Stimulated activated CD8-positive, alpha-beta memory T cell treated with anti-CD3 and anti-CD28 coated beads, Interleukin-15, amount 100 ng/mL, for 24 hours (primary cell): ENCODE measurements at places on chromosomes 1 and 21.

DNA sequence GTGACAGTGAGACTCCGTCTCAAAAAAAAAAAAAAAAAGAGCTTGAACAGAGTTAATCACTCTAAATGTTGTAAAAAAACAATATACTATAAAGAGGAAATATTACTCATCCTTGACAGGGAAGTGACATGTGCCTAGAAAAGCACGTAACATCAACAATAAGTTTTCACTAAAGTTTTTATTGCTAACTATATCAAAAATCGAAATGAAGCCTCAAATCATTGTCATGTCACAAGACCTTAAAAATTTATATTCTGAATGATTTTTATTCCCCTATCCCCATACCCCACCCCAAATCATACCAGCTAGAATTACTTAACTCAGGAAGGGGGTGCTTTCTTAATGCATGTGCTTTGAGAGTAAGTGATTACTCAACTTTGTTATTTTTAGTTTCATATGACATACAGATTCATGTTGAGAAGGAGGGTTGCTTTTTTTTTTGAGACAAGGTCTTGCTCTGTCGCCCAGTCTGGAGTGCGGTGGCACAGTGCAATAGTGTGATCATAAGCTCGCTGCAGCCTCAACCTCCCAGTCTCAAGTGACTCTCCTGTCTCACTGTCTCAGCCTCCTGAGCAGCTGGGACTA lies 53.6 kb upstream of the MUTYH start:
- no peak for DNase-seq

- DNase-seq = no peak
Measured at GRCh38 chr1:71510725-71511124, 429.9 kb upstream of the ZRANB2 start.

GRCh38 chr21:29940361-29940760 lies 565 bp upstream of the GRIK1 start:
- DNase-seq = no peak

DNA sequence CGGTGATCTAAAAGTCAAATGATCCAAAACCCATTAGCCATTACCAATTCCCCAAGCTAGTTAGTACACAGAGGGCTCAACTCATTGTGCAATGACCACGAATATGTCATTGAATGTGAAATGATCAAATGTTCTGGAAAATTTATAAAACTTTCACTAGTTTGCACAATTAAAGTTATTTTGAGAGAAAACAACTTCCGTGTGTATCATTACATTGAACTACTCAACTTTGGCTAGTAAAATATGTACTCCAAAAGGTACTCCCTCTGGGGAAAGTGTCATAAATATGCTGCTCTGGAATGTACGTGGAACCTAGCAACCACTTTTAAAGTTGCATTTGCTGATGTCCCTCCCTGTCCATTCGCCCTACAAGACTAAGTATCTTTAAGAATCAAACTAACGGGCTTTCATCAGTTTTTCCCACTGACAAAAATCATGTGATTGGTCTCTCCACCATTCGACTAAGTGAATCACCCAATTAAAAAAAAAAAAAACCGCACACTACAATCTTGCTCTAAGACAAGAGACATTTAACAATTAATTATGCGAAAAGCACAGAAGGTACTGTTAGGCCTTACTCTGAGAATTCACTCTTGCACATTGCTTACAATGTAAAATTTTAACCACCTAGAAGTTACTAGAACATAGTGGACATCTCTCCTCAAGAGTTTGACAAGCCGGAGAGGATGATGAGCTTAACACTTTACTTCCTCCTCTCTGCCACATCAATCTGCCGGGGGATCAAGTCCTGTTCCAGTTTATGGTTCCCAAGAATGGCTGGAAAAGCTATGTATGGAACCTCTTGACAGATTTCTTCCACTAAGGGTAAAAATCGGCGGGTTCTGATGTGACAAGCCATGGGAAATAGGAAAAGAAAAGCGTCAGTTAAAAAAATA lies 1.2 kb downstream of the ACBD3 start:
- DNase-seq = no peak

- no peak for DNase-seq
Measured at GRCh38 chr1:82030830-82031229, 230.1 kb downstream of the ADGRL2 start.

DNA sequence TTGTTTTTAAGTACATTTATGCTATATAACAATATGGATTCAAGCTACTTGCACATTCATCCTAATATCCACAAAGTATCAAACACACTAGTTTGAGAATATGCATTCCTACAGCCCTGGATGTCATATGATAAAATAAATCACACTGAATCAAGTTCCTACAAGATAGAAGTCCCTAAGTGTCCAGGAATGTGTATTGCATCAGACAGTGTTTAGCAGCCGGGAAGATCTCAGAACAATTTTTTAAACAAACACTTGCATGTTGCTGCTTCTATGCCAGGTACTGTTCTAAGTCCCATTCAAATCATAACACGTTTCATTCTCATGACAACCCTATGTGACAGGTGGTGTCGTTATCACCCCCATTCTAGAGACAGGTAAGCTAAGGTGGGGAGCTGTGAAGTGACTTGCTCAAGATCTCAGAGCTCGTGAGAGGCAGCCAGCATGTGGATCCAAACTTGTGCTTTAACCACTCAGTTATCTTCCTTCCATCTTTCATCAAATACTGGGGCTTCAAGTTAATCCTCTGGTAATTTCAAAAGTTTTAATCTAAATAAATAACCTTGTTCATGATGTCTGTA lies 68.3 kb upstream of the KIF26B start:
- DNase-seq = no peak

DNA sequence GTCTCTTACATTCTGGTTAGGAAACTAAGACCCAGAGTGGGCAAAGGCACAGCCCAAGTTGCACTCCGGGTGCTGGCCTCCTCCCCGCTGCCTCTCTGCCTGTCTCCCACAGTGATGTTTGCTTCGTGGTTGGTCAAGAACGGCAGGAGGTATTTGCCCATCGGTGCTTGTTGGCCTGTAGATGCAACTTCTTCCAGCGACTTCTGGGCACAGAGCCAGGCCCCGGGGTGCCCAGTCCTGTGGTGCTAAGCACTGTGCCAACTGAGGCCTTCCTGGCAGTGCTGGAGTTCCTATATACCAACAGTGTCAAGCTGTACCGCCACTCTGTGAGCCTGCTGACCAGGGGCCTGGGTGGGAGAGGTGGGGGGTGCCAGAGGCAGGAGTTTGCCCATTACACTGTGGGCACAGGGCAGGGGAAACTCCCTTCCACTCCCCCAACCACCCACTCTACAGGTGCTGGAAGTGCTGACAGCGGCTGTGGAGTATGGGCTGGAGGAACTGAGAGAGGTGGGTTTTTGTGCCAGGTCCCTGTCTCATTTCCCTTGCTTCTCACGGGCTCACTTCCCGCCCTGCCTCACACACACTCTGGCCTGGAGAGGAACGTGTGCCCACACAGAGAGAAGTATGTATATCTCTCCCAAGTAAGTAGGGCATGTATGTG lies 1.9 kb downstream of the BTBD19 start:
- DNase-seq = no peak

- no peak for DNase-seq
Measured at GRCh38 chr1:56447823-56448222, 131.5 kb downstream of the PLPP3 start.

DNA sequence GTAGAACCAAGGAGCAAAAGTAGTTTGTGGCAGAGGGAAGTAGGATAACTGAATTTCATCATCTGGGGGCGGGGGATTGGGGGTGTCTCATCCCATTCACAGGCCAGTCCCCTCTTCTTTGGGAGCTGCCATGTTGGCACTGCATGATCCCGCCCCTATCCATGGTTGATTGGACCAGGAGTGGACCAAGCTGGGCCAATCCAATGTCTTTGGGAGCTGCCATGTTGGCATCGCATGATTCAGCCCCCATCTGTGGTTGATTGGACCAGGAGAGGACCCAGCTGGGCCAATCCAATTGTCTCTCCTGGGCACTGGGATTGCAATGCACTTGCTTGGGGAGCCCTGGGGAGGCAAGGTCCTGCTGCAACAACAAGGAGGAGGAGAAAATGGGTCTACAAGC lies 12.3 kb upstream of the ALPL start:
- DNase-seq = no peak

DNA sequence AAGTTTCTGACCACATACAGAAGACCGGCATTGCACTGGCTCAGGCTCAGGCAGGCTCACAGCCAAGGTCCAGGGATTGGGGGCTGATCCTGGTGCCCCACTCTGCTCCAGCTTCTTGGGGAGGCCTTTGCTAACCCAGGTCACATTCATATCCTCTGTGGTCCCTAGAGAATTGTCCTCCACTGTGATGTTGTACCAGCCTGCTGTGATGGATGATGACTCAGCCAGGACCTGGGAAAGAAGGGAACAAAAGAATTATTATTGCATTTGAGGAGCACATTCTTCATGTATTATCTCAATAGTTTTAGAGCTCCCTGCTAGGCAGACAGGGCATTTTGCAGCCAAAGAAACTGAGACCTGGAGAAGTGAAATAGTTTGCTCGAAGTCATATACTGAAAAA lies 114.3 kb upstream of the ETV3 start:
- no peak for DNase-seq

GRCh38 chr1:110594456-110595352 lies 11.5 kb downstream of the KCNA2 start:
- DNase-seq = no peak

GRCh38 chr1:58584082-58584895 lies 7.2 kb upstream of the TACSTD2 start:
- DNase-seq = no peak

- DNase-seq = no peak
Measured at GRCh38 chr1:246921481-246921880, 10.3 kb downstream of the AHCTF1 start.

- DNase-seq = no peak
Measured at GRCh38 chr1:115790846-115791245, 22.3 kb upstream of the CASQ2 start.

DNA sequence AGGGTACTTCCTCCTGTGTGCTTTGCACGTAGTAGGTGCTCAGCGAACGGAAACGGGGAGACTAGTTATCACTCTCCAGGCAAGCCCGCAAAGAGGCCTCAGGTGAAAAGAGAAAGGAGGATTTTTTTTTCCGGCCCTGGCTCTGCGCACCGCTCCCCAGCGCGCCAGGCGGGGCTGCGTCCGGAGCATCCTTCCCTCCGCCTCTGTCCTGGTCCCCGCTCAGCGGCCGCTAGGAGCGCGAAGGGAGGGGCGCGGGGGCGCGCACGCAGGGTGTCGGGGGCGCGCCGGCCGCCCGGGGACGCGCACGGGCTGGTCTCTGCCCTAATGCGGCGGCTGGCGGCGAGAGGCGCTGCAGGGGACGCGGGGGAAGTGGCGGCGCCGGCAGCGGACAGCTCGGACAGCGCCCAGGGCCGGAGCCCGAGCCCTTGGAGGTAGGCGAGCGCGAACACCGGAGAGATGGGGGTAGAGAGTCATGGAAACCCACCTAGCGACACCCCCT lies 42.3 kb upstream of the NFASC start:
- DNase-seq = peak; percentile 11

DNA sequence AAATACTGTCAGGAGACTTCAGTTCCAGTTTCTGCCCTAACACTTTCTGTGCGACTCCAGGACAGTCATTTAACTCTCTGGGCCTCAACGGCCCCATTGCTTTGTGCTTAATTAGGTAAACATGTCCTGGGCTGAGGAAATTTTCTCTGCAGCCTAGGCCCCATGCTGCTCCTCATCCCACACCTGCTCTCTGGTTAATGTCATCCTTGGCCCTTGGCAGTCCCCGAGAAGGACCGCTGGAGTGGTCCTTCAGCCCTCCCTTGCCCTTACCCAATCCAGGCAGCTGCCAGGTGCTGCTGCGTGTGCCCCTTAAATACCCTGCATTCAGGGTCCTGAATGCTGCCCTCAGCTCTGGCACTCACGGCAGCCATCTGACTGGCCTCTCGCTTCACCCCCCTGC lies 18.7 kb downstream of the UBL4B start:
- no peak for DNase-seq

DNA sequence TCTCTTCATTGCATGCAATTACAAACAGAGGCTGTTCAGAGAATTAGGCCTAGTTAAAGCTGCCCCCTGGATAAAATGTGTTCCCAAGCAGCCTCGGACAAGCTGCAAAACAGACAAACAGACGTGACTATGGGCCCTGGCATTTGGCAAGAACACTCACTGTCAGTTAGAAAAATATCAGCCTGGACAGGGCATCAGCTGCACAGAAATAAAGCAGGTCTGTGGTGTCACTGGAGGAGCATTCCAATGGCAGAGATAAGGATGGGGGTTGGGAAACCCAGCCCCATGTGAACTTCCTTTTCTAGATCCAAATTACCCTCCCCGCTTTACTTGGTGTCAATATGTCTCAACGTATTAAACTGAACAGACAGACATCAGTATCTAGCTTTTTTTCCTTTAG lies 177.1 kb downstream of the GPATCH2 start:
- no peak for DNase-seq

DNA sequence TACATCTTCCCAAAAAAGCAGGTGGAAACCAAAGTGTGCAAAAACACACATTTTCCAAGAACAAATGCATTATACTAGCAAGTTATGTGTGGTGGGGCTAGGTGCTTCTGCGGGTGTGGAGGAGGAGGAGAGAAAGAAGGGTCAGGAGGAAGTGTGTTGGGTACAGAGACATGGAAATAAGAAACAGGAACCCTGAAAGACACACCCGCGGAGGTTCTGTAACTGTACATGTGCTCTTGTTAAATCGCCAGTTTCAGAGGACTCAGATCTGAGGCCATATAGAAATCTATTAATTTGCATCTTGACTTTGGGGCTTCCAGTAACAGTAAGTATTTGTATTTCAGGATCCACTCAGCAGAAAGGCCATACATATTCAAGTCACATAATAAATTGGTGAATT lies 30.9 kb downstream of the ERG start:
- no peak for DNase-seq

DNA sequence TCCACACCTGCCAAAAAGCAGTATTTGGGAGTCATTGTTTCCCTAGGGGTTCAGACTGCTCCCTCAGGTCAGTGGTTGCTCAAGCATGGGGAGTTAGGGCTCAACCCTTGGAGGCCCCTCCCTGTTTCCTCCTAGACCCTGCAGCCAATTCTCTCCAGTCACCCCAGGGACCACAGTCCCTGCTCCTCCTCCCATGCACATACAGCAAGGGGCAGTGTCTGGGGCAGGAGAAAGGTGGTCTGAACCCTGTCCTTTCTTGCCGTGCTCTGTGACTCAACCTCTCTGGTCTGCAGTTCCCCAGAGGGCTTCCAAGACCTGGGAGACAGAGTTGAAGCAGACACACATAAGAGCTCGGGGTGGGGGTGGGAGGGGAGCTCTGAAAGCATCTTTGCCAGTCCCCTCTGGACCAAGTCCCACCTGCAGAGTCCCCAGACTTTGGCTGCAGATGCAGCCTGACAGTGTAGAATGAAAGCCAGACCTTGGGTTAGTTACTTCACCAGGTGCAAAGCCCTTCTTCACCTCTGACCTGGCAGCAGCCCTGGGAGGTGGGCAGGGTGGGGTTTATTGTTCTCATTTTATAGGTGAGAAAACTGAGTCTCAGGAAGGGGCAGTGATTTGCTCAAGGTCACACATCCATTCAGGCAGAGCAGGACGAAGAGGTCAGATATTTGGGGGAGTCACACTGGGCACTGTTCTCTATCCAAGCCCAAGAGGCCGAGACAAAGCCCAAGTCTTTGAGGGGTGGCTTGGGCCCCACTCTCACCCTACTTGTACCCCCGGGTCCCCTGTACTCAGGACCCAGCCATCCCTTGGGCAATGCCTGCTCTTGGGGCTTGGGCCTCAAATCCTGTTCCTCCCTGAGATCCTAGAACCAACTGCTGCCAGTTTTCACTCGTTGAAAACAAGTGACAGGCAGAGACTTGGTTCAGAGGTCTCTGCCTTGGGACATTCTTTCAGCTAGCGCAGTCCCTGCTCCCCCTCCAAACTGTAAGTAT lies 748 bp downstream of the PDZK1IP1 start:
- DNase-seq = no peak
